ENCODE measurements at places on chromosomes 3 and 15.
A peak's percentile ranks its signal among the peaks of the same experiment; 100 is the strongest.

- no peak for DNase-seq
Measured at GRCh38 chr3:130537673-130538304, 20.8 kb downstream of the COL6A6 start.

DNA sequence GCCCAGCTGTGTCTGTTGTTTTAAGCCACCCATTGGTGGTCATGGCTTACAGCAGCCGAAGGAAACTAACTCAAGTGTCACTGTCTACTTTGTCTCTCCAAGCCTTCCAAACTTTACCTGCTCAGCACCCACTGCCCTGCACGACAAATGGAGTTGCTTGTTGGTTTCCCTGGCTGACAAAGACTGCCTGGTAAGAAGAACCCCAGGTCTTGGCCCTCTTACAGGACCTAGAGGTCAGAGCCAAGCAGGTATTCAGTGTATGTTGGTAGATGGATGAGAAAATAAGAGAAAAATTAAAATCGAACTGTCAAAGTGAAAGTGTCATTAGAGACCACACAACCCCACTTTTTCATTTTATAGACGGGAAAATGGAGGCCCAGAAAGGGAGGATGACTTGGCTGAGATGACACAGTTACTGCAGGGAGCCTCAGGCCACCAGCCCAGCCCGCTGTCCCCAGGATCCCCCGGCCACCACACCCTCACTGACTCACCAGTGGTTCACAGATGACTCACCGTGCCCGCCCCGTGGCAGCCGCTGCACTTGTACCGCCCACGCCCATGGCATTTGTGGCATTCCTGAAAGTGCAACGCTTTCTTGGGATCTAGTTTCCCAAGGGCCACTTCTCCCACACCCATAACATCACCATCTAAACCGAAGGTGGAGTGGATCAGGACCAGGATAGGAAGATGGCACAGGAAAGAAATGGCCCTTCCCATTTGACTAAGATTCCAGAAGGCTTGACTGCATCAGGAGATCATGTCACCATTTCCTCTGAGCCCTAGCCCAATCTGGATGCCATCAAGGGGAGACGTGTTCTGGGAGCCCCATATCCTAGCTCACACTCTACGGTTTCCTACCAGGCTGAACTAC, 15.2 kb downstream of the SSUH2 start:
- DNase-seq = no peak

DNA sequence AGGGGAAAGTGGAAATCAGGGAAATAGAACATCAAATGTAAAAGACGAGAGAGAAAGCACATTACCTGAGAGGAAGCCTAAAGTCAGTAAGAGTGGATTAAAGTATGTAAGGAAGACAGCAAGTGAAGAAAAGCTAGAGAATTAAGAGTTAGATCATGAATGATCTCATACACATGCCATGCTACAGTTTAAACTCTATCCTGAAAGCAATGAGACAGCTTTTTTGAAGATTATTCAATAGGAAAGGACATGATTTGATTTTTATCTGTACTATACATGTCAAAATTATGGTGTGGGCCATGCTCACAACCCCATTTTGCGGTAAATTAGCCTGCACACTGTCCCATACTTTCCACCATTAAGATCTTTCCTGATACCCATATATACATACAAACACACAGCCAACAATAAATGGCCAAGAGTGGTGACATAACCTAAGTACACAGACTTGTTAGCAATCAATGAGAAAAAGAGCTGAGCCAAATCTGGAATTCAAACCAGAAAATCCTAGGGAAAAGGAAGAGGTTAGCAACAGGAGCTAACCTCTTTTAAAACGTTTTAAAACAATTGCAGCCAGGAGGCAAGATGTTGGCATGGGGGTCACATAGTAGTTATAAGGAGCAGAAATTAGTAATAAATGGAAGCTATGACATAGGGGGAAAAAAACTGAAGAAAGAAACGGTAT, 4.5 kb downstream of the MYO9A start:
- no peak for DNase-seq

- no peak for DNase-seq
Measured at GRCh38 chr15:95837341-95838004, 493.0 kb upstream of the NR2F2 start.

DNA sequence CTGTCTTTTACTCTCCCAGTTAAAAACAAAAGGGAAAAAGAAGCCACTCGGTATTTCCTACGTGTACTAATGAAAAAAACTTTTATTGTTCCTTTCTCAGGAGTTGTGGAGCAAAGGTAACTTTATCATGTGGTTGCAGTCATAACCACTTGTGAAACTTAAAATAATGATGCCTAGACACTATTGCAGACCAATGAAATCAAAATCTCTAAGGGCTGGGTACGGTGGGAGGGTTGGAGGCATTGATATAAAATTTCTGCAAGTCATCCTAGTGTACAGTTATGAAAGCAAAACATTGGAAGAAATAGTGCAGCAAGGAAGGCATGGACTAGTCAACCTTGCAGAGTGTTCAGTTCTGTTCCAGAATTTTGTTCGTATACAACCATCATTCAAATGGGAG, 808.8 kb downstream of the TUSC7 start:
- no peak for DNase-seq

DNA sequence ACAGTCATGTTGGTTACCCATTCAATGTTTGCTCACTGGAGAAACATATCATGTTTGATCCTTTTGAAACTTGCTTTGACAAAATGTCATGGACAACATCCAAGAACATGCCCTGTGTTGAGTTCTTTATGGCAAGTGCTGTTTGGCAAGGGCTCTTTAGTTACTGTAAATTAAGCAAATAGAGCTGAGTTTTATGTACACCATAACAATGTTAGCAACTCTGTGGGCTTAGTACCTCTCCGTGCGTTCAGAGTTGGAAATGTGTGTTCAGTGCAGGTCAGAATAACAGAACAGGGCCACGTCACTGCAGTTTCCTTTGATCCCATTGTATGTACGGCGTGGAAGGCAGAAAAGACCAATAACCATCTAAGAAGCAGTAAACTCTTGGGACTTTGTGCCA, 132.5 kb downstream of the MYRIP start:
- no peak for DNase-seq

DNA sequence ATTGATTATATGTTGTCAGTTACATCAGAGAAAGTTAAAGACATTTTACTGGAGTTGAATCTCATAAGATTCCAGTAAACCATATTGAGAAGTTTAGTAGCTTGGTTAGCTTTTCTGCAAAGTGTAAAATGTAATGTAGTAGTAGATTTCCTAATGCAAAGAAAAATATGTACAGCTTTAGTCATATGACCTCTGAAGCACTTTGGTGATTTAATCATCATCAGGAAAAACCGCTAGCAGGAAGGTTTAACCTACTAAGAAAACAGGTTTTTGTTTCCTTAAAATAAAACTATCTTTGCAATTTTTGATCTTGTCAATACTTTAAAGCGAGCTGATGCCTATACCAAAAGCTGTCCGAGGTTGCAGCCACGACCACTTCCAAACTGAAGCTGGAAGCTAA, 364.6 kb upstream of the ZNF385D start:
- DNase-seq = no peak

- peak; percentile 36 for DNase-seq
Measured at GRCh38 chr15:73273181-73274002, 95.4 kb downstream of the HCN4 start.

- no peak for DNase-seq
Measured at GRCh38 chr3:46614431-46614830, 2.1 kb downstream of the FAM240A start.

GRCh38 chr3:13195374-13195773, 122.1 kb upstream of the IQSEC1 start:
- no peak for DNase-seq

GRCh38 chr3:125337506-125337905, 37.6 kb downstream of the ZNF148 start:
- no peak for DNase-seq

GRCh38 chr3:127929818-127930413, 14.9 kb downstream of the KBTBD12 start:
- DNase-seq = no peak

DNA sequence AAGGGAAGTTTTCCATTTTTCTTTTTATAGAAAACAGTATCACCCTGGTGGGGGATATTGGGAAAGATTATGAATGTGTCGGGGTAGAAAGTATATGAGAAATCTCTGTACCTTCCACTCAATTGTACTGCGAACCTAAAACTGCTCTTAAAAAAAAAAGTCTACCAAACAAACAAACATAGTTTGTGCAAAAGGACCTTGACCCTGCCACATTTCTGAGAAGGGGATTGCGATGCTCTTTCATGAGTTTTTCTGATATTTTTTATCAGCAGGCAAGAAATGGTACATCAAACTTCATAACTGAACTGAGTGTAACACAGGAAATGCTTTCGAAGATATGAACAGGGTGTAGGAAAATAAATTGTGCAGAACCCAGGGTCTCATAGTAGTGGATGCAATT, 286.0 kb downstream of the WDR72 start:
- DNase-seq = no peak
